ENCODE measurements at places on chromosomes 3 and 15.
A peak's percentile ranks its signal among the peaks of the same experiment; 100 is the strongest.

DNA sequence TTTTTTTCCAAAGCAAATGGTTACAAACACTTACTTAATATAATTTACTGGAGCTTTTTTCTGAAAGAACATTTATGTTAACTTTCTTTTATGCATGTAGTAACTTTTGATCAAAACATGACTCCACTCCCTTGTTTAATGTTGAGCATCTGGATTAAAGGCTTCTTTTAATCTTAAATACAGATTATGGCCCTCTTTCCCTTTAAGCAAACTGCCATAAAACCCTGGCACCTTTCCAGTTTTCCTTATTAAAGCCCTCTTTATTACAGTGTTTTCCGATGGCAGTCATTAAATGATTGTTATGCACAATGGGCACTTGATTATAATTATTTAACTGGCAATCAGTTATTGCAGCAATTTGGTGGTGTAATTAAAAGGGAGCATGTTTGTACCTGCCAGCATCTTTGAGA is 167.0 kb downstream of the VGLL4 start:
- DNase-seq: no peak

DNA sequence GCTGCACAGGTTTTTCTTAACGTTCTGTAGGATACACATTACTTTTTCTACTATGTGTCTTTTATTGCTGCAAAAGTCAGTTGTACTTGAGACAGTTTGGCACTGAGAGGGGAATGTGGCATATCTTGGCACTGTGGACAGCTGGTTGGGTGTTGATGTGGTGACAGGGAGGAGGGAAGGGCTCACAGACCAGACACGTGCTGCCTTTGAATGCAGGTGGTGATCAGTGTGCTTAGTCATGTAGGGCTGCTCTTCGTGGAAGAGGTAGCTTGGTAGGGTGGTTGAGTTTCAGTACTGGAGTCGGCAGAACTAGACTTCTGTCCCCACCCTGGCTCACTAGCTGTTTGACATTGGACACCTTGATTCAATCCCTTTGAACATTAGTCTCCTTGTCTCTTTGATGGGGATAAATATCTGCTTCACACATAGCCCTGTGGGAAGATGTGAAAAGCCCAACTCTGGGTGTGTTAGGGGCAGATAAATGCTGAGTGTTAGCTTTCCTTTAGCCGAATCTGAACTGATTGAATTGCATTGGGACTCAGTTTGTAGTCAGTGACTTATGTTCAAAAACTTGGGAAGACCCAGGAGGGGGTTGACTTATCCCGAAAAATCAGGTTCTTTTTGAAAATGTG is 108.4 kb downstream of the PTPRG start:
- no peak for DNase-seq

GRCh38 chr3:23240171-23240785 is 37.2 kb downstream of the UBE2E2 start:
- no peak for DNase-seq

DNA sequence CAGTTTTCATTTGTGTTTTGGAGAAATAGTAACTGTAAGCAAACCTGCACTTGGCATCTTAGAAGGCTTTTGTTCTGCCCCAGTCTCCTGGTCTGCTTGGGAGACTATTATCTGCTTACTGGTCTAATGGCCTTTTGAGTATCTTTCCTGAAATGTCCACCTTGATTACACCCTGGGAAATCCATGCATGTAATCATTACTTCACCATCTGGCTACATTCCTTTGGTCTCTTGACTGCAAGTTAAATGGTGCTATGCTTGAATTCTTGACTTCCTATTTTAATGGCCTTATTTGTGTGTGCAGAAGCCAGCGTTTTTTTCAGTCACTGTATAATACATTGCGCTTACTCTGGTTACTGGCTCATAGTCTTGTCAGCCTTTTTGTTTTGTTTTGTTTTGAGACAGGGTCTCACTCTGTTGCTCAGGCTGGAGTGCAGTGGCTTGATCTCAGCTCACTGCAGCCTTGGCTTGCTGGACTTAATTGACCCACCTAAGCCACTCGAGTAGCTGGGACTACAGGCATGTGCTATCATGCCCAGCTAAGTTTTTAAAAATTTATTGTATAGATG is 30.0 kb downstream of the CHD2 start:
- DNase-seq: no peak

DNA sequence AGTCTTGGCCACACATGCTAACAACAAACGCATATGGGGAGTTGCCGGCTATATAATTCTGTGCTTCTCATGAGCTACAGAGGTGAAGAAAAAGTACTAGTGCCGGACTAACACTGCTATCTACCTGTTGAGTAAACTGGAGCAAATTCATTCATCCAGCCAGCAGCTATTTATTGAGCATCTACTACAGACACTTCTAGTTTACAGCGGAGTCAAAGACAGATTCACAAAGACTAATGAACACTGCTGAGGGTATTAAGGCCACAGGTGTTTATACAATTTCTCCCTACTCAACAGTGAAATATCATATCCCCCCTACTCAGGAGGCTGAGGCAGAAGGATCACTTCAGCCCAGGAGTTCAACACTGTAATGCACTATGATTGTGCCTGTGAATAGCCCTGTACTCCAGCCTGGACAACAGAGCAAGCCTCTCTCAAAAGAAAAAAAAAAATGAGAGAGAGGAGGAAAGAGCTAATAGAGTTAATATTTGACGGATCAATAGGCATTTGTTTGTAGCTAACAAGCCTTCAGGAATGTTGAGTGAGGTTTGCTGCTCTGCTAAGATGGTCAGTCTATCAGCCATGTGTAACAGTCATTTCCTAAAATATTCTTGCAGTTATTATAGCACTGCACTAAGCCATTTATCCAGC is 17.8 kb downstream of the ADCY5 start:
- DNase-seq: no peak

DNA sequence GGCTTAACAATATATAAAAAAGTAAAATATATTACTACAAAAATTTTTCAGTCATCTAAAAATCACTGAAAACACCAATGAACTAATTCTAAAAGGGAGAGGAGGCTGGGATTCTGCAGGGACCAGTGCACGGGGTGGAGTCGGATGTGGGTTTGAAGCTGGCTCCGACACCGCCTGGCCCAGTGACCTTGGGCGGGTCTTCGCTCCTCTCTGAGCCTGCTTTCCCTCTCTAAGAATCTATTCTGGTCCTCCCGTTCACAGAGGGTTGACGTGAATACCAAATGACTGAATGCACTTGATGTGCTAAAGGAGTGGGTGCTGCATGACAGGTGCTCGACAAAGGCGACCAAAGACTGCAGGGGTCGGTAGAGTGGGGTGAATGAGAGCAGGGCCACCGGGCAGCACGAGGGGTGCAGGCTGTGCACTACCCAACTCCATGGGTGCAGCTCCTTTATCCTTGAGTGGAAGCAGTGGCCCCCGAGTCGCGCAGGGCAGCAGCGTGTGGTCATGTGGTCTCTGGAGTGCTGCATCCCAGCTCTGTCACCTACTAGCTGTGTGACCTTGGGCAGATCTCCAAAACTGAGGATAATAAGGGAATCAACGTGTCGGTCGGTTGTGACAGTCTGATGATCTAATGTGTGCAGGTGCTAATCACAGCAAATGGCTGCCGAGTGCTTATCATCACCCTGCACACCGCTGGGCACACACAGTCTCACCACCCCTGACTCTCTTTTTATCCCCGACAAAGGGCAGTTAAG is 8.6 kb upstream of the IQSEC1 start:
- no peak for DNase-seq

DNA sequence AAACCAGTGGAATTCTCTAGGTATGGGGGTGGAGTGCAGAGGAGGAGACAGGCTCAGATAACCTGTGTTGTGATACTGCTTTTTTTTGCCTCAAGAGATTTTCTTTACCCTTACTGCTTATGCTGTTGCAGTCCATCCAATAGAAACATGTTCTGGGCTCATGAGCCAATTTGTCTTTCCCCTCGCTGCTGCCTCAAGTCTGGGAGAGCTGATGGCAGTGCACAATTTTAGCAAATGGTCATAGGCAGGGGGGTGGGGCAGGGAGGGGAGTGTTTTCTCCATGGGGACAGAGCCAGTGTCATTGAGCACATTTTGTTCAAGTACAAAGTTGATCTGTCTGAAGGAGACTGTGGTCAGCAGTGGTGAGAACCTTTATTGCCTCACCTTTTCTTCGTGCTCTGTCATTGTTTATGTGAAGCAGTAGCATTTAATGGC is 134.9 kb downstream of the MBNL1 start:
- peak; percentile 2 for DNase-seq

- no peak for DNase-seq
Measured at GRCh38 chr3:34237946-34238345, 439.5 kb downstream of the PDCD6IP start.

DNA sequence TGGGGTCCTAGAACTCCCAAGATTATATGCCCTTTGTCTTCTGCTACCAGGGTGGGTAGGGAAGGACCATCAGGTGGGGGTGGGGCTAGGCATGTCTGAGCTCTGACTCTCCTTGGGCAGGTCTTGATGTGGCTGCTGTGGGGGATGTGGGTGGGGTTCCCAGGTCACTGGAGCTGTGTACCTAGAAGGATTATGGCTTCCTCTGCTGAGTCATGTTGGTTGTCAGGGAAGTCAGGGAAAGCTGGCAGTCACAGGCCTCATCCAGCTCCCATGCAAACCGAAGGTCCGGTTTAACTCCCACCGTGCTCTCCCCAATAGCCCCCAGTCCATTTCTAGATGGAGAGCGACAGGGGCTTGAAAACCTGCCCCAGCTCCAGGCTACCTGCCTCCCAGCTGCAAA is 35.2 kb downstream of the EID1 start:
- DNase-seq: no peak

DNA sequence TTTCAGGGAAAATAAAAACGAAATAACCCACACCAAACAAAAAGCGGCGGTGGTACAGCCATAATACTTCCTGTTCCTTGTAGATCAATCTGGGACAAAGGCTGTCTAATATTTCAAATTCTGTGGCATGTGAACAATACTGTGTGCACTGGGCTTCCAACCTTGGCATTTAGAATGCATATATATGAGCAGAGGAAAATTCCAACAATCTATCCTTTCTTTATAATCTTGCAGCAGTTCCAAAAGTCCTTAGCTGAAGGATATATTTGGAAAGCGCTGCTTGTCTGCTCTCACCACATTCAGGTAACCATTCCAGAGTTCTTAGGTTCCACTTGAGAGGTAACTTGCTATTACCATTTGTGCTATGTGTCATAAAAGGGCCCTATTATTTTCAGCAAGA is 231.8 kb downstream of the RBMS3 start:
- DNase-seq: no peak

- DNase-seq: no peak
Measured at GRCh38 chr3:138381950-138382715, 33.8 kb downstream of the MRAS start.

DNA sequence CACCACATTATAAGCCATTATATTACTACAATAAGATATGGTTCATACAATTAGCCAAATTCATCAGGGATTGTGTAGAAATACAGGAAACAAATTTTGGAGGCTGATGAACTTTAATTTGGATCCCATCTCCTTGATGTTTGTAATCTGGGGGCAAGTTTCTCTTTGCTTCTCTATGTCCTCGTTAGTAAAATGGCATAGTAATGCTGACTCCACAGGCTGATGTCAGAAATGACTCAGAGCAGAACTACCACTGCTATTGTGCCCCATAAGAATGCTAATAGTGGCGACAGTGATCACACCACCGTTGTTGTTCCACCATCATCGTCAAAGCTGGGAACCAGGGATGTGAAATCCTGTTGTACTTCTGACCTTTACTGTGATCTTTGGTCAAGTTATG is 722.3 kb upstream of the LMCD1 start:
- no peak for DNase-seq

DNA sequence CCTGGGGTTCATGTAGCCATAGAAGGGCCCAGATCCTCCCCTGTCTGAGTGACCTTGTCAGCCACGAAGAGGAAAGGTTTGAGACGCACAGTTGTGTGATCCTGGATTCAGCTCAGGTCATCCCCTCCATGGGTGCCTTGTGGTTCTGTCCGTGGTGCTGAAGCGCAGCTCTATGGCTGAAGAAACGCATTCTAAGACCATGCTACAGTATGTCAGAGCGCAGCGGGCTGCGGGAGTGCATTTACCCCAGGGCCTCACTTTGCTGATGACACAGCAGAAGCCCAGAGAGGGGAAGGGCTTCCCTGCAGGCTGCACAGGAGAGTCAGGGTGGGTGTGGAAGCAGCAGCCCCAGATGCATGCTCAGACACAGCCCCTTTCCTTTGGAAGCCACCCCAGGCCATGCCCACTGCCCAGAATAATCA is 68.8 kb upstream of the IQSEC1 start:
- DNase-seq: peak; percentile 90

- DNase-seq: no peak
Measured at GRCh38 chr3:126461450-126462070, 14.1 kb downstream of the ZXDC start.

DNA sequence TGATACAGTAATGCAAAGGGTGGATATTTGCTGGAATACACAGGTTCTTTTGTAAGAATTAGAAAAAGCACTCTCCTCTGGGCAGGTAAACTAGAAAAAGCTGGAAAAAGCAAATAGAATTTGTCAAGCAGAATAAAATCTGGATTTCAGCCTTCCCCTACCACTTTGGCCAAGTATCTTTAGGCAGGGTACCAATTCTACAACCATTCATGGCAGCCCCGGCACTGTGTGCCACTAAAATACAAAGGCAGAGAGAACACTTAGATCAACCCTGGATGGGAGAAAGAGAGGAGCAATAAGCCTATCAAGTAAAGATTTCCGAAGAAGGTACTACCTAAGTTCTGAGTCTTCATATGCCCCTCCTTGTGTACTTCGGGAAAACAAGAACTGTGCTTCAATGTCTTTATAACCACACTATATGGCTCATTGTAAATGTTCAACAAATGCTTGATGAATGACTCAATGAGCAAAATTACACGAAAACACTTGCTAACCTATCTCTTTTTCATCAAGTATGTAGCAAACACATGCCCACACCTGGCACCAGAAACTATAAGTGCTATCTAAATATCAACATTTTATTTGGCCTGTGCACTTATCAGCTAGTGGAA is 20.8 kb downstream of the STAG1 start:
- no peak for DNase-seq

DNA sequence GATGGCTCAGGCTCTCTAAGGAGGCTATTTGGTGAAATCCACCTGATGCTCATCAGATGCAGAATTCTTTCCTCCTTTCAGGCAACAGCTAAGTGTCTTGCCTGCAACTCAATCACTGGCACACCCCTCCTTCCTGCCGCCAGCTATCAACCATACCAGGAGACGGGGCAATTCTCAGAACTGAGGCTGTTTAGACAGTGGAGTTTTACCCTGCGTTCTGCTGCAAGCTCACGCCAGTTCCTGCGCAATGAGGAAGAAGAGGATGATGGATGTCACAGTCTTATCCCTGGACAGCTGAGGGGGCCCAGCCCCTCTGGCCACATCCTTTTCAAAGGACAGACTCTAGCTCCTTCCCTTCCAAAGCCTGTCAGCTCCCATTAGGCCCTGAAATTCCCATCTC is 7.0 kb upstream of the MANF start:
- DNase-seq: no peak

- no peak for DNase-seq
Measured at GRCh38 chr3:52227766-52228165, 2.3 kb upstream of the TLR9 start.
